Naive thymus-derived CD8-positive, alpha-beta T cell (primary cell): ENCODE measurements at places on chromosomes 1 and 21.

- peak; percentile 68 for DNase-seq
Observed at GRCh38 chr1:199931666-199932377, 95.7 kb upstream of the NR5A2 start.

- no peak for DNase-seq
Observed at GRCh38 chr1:14377386-14377785, 221.1 kb upstream of the KAZN start.

- DNase-seq = no peak
Observed at GRCh38 chr1:161099090-161099802, 1.1 kb downstream of the KLHDC9 start.

DNA sequence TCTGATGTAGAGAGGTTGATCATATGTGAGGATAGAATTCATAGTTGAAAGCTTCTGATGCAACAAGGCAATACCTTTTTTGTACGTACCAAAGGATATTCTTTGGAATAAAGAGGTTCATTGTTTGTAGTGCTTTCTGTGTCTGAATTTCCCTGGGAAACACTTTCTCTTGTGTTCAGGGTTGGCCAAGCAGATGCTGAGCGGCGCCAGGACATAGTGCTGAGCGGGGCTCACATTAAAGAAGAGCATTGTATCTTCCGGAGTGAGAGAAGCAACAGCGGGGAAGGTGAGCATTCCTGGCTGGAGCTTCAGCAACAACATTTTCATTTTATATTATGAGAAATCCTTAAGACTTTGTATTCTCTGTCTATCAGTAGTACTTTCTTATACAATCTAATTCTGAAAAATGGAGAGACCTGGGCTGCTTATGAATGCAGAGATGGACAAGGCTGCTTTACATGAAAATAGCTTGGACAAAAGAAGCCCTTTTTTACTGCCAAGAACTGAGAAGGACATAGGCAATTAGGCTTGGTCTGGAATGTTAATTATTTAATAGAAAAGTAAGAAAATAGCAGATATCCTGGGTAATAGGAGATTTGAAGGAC is 85.2 kb downstream of the KIF1B start:
- no peak for DNase-seq

DNA sequence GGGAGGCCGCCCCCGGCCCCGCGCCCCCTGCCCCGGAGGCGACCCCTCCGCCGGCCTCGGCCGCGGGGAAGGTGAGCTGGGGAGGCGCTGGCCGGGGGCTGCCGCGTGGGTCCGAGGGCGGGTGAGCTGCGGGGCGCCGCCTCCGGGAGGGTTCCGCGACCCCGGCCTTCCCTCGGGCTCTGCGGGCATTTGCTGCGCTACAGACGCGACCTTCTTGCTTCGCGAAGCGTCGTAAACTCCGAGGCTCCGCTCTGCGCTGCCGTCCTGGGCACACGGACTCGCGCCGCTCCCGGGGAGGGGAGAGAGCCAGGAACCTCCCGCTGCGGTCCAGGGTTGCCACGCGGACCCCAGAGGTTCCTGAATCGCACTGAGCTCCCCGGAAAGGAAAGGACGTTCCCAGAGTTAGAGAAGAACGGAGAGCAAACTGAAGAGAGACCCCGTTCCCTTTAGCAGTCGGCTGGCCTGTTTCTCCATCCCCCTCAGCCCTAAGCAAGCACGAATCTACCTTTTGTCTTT is 345 bp downstream of the SLX9 start:
- DNase-seq = no peak

GRCh38 chr1:109652402-109652801 is 3.5 kb upstream of the GSTM4 start:
- no peak for DNase-seq

GRCh38 chr1:117843791-117844190 is 85.6 kb downstream of the GDAP2 start:
- no peak for DNase-seq

DNA sequence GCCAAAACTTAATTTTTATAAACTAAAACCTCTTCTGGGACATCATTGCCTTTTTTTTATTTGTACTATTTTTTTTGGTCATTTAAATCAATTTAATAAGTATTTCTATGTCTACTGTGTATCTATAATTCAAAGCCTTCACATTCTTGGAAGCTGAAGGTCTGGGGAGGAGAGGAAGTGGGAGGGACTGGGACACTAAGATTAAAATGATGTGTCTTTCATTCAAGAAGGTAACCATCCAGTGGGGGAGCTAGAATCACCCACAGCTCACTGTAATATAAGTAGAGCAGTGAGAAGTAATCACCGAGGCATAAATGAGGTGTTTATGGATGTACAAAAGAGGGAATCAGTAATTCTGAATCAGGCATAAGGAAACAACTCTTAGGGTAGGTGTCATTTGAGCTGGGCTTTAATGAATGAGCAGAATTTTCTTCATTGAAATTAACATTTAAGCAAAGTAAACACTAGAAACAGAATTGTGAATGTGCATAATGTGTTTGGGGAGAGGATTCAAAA is 52.8 kb downstream of the PTGER3 start:
- no peak for DNase-seq

GRCh38 chr21:43944078-43944633 is 68.0 kb upstream of the TRAPPC10 start:
- DNase-seq = no peak

- DNase-seq = no peak
Observed at GRCh38 chr1:183810121-183810520, 5.2 kb downstream of the RGL1 start.

GRCh38 chr1:247824023-247824422 is at the start of gene OR14A16:
OR14A16 (minus strand) TSS chr1:247824119; CDS start chr1:247815729, 8,390 bp downstream.
- DNase-seq = no peak

DNA sequence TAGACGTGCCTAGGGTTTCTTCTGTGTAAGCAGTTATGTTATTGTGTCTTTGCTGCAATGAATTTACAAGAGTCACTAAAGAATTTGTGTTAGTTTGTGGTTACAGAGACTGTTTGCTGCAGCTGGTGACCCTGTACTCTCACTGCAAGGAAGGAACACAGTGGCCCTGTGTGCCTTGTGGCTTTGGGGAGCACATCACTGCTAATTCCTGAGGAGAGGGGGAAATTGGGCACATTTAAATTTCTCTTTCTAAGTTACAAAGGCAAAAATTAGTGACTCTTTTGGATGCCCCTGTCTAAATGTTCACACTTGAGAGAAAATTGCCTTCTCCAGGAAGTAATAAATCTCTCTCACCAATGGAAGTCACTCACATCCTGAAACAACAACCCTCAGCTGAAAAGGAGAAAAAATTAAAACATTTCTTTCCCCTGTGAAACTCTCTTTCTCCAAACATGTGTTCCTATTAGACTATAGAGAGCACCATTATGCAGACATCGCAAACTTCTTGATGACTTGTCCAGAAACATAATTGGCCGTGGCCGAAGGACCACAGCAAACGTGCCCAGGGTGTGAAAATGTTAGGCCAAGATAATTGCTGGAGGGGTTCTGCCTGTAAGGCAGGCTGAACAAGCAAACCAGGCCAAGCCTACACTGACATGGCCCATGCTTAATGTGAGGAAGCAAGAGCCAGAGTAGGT is 32.3 kb upstream of the SPAG17 start:
- DNase-seq = no peak

DNA sequence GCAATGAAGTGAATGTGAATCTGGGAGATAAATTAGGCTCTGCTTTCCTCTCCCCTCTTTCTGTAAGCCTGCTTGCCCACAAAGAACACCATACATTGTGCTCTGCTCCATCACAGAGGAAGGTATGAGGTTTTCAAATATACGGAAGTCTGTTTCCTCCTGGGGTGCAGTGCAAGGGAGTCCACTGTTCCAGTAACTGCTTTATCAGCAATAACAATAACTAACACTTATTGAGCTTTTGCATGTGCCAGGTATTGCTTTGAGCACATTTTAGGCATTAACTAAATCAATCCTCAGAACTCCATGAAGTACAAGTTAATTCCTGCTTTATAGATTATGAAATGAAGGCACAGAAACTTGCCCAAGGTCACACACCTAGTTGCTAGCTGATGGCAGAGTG is 10.0 kb downstream of the LTN1 start:
- DNase-seq = no peak

GRCh38 chr1:18955131-18955440 is 1.4 kb downstream of the IFFO2 start:
- DNase-seq = no peak

DNA sequence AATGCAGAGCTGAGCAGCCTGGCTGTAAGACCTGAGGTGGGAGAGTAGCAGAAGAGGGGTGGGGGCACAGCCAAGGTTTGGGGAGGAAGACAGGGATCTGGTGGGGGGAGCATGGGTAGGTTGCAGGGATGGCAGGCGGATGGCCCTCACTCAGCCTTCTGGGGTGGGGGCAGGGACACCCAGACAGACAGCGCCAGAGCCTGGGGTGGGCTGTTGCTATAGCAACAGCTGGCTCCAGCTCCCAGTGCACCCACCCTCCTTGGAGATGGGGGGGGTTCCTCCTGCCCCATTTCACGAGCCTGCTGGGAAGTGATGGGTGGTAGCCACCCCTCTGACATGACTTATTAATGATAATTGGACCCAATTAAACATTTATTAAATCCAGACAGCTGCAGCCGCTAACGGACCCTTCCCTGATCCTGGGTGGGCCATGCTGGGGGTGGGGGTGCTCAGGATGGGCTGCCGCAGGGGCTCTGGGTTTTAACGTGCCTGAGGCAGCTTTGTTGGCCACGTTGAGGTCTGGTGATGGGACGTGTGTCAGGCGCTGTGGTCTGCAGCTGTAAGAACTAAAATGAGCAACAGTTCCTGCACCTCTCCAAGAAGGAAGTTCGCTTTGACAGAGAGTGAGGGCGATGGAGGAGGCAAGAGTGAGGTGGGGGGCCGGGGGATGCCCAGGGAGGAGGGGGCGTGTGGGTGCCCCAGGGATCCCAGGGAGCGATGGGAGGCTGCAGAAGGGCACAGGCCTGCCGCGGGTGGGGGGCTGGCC is 19.4 kb downstream of the AGRN start:
- DNase-seq = no peak

- DNase-seq = no peak
Observed at GRCh38 chr1:194184974-194185373, 998.6 kb upstream of the B3GALT2 start.

DNA sequence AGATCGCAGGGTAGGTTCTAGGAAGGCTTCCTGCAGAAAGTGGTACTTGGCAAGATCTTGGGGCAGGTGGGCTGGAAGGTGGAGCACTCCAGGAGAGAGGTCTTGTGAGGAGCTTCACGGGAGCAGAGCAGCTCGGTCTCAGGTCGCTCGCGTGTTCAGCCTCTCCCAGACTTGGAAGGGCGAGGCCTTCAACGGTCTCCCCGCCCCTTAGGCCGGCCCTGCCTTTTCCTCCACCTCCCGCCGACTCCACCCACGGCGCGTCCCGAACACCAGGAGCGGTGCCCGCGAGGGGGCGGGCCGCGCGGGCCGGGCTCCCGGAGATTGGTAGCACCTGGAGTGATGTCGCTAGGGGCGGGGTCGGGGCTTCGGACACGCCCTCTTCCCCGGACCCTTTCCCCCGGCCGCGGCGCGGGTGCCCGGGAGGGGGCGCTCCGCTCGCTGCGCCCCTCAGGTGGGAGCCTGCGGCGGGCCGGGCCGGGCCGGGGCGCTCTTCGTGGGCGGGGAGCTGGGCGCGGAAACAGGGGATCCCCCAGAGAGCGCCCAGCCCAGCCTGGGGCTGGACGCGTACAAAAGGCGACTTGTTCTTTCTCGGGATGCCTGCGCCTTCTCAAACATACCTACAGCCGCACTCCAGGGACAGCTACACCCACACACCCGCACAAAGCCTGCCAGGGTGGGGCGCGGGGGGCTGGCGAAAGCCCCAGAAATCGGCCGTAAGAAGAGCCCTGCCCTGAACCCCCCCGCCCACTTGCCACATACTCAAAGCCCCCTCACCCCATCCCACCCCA is 35.5 kb downstream of the AHDC1 start:
- DNase-seq = peak; percentile 94

DNA sequence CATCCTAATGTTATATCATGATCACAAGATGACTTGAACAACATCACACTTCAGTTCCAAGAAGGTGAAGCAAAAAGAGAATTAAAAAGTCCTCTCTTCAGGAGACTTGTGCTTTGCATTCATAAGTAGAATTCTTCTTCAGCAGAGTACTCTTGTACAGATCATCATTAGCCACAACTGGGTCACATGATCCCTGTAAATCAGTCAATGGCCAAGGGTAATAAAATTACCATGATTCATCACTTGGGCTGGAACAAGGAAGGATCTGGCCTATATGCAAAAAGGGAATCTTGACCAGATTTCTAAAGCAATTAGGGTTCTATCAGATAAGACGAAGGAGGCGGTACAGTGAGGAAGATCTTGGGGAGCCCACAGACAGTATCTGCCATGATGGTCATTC is 458.0 kb upstream of the DEPDC1 start:
- no peak for DNase-seq

GRCh38 chr1:74715236-74715502 is 17.7 kb downstream of the CRYZ start:
- no peak for DNase-seq

GRCh38 chr21:27569091-27569490 is 602.2 kb upstream of the ADAMTS5 start:
- no peak for DNase-seq

DNA sequence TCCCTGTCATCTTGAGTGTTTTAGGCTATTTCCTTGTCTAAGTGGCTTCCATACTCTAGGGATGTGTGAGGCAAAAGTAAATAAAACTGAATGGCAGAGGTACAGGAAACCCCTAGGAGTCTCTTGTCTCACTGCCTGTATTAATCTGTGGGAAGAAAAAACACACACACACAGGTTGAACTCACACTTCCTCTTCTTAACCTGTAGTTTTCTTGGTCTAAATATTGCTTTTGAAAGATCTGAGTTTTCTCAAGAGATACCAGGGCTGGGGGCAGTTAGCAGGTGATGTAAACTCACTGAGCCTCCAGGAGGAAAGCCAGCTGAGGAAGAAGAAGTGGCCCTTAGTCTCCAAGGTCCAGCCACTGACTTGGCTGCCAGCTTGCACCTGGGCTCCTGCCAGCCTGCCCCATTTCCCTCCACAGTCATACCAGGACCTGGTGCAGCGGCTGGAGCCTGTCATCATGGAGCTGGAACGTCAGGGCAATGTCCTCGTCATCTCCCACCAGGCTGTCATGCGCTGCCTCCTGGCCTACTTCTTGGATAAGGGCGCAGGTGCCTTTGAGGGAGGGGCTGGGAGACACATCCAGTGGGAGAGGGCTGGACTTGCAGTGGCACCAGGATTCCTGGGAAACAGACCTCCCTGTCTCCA is 16.9 kb downstream of the PFKFB2 start:
- DNase-seq = no peak

- DNase-seq = no peak
Observed at GRCh38 chr1:228032041-228032440, 25.2 kb downstream of the WNT3A start.

DNA sequence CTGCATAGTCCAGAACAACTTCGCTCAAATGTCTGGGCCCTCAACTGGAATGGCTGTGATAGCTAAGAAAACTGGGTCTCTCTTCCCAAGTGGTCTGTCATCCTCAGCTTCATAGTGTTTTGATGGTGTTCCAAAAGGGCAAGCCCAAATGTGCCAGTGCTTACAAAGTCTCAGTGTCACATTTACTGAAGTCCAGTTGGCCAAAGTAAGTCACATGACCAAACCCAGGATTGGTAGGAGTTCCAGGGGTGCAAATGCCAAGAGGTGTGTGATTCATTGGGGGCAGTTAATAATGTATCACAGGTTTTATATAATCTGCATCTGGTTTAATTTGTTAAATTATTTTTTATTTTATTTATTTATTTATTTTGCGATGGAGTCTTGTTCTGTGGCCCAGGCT is 24.9 kb downstream of the SMG7 start:
- DNase-seq = no peak
